ENCODE measurements at places on chromosomes 6 and 20.

DNA sequence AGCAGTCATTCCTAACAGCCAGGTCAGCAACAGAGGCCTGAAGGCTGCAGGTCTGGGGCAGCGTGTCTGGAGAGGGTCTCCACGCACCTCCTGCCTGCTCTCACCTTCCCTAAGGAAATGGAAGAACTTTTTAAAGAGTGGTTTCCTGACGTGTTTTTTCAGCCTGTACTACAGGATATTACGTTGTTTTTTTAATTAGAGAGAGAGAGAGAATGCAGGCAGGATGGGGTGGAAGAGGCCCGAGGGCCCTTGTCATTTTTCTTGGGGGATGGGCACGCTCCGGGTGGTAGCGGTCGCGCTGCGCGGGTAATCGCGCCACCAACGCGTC is 2.1 kb downstream of the DLL1 start:
- no peak for DNase-seq

GRCh38 chr6:70371454-70372105 is 41.7 kb upstream of the FAM135A start:
- peak; percentile 21 for DNase-seq

- no peak for DNase-seq
These were observed 26.3 kb upstream of the NAA20 start for GRCh38 chr20:19990850-19991249.

DNA sequence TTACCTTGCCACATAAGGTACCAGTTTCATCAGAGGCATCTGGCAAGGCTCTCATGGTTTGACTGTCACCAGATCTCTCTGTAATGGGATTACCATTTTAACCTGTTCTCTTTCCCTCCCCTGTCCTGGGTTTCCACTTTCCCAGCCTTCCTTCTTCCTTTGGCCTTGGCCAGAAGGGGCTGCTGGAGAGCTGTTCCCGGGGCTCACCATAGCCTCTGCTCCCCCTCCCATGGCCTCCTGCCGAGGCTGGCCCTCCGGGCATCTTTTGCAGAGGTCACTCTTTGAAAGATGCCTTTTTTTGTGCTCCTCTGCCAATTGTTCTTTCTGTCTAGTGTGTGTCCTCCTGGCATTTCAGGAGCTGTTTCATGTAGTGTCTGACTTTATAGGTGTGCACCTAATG is 100.7 kb upstream of the SCP2D1 start:
- DNase-seq = no peak

GRCh38 chr6:98947411-98948292 is at the start of gene FBXL4:
Gene FBXL4 (minus strand): TSS chr6:98947946. CDS start chr6:98926988, 20,958 bp downstream.
- no peak for DNase-seq

GRCh38 chr6:41939848-41940758 is 1.5 kb downstream of the CCND3 start:
- DNase-seq = no peak

DNA sequence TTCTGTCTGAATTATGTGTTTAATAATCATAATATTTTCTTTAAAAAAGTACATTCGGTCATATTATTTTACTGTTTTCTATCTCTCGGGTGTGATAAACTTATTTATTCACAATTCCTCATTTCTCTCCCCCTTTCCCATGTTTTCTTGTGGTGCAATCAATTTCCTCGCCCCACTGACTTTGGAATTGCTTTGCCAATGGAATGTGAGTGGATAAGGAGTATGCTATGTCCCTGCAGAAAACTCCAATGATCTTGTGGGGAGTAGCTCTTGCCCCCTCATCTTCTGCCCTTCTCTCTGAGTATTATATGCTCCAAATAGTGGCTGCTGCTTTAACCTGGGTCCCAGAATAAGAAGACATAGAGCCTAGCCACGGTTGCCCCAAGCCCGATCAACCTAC is 64.1 kb downstream of the HMGN3 start:
- no peak for DNase-seq

DNA sequence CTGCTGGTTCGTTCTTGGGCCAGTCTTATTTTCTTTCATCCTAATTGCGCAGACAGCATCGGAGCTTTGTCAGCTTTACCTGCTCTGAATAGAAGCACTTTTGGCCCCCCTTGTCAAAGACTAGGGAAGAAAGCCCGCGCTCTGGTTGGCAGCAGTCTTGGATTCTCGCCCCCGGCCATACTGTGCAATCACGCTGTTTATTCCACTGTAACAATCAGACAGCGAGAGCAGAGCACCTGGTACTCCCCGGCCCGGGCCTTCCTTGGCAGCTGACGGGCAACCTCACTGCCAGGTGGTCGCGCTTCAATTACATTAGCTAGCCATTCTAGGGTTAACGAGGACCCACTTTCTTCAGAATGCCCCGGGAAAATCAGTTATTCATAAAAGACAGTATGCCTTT is 72.6 kb downstream of the INSM1 start:
- no peak for DNase-seq

Data from AG04449 (cell line).